ENCODE measurements at places on chromosomes 5 and 9.

DNA sequence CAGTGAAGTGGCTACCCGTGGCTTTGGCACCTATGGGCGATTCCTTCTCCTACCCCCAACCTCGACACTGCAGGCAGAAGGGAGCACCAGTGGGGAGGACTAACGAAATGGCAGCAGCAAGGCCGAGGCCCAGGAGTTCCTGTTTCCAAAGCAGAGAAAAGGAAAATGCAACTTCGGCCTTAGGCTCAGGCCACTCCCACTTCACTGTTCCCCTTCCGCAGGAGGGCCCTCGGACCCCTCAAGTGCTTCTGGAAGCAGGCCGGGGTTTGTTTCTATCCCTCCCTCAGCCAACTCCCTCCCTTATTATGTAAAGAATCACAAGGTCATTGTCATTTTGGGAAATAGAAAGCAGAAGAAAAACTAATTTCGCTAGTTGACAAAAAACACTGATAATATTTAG lies 36.4 kb upstream of the NKX2-5 start:
- DNase-seq = no peak

- DNase-seq = no peak
Measured at GRCh38 chr5:97405941-97406340, 222.9 kb upstream of the RIOK2 start.

GRCh38 chr9:15421532-15421931 lies 1.1 kb upstream of the SNAPC3 start:
- no peak for DNase-seq

- DNase-seq = no peak
Measured at GRCh38 chr5:150122158-150122510, 33.5 kb downstream of the PDGFRB start.
